ENCODE measurements at places on chromosomes 7 and 10.

DNA sequence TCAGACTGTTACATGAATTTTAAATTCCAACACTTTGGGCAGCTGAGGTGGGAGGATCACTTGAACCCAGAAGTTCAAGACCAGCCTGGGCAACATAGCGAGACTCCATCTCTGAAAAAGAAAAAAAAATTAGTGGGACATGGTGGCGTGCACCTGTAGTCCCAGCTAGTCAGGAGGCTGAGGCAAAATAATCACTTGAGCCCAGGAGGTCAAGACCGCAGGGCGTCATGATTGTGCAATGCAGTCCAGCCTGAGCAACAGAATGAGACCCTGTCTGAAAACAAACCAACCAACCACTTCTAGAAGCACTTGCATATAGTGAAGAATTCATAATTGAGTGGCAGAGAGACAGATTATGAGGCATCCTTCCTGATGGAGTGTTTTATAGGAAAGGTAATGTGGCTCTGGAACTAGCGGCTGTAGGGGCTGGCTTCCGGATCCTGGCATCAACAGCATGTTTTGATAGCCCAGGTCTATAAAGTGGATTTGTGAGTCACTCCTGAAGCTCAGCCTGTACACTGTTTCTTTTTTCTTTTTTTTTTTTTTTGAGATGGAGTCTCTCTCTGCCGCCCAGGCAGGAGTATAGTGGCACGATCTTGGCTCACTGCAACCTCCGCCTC lies 40.3 kb upstream of the RSBN1L start:
- no peaks in the 10 kb centered on the region for H3K27me3 ChIP-seq
- no peak overlapping the region for H3K27ac ChIP-seq
- no peak overlapping the region for H3K4me3 ChIP-seq
- peaks cover 4% of the 10 kb centered on the region for H3K4me1 ChIP-seq
- H3K36me3 ChIP-seq: peaks cover 4% of the 10 kb centered on the region

DNA sequence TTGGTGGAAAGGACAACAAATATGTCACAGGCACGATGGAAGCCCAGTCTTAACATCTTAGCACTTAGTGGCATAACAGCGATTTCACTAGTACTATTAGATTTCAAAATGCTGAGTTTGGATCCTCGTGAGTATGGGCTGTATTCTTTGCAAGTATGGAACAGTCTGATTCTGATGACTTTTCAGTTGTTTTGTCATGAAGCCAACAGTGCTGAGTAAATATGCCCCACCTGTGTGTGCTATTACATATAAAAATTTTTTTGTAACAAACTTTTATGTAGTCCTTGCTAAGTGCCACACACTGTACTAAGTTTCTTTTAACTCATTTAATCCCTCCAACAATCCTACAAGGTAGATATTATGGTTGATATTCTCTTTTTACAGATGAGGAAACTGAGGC lies 30.8 kb downstream of the MTURN start:
- H3K4me1 ChIP-seq: peaks cover 60% of the 10 kb centered on the region
- peak overlapping the region; percentile 92 for H3K27ac ChIP-seq
- H3K4me3 ChIP-seq: peak overlapping the region; percentile 48
- no peak for DNase-seq
- no peaks in the 10 kb centered on the region for H3K27me3 ChIP-seq

- peaks cover 7% of the 10 kb centered on the region for H3K4me1 ChIP-seq
- no peak for DNase-seq
- H3K4me3 ChIP-seq: no peak overlapping the region
- no peaks in the 10 kb centered on the region for H3K36me3 ChIP-seq
- H3K27me3 ChIP-seq: no peaks in the 10 kb centered on the region
- H3K27ac ChIP-seq: no peak overlapping the region
Observed at GRCh38 chr7:40455485-40455884, 320.7 kb downstream of the SUGCT start.

- H3K27ac ChIP-seq: no peak overlapping the region
- no peak overlapping the region for H3K4me3 ChIP-seq
- H3K36me3 ChIP-seq: no peaks in the 10 kb centered on the region
- DNase-seq: no peak
- H3K27me3 ChIP-seq: no peaks in the 10 kb centered on the region
- no peaks in the 10 kb centered on the region for H3K4me1 ChIP-seq
Observed at GRCh38 chr10:63030536-63030935, 102.6 kb upstream of the NRBF2 start.

DNA sequence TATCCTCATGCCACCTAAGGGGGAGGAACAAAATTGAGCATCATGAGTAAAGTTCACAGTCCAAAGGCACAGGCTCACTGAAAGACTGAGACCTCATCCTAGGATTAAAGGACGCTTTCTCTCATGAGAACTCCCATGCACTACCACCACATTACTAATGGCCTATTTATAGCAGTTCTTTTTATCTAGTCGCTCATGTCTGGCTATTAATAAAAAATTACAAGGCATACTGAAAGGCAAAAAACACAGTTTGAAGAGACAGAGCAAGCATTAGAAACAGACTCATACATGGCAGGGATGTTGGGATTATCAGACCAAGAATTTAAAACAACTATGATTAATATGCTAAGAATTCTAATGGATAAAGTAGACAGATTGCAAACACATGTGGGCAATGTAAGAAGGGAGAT lies 46.0 kb upstream of the CDK13 start:
- no peak overlapping the region for H3K4me3 ChIP-seq
- peaks cover under 1% of the 10 kb centered on the region for H3K27me3 ChIP-seq
- H3K4me1 ChIP-seq: no peaks in the 10 kb centered on the region
- H3K36me3 ChIP-seq: no peaks in the 10 kb centered on the region
- DNase-seq: no peak

DNA sequence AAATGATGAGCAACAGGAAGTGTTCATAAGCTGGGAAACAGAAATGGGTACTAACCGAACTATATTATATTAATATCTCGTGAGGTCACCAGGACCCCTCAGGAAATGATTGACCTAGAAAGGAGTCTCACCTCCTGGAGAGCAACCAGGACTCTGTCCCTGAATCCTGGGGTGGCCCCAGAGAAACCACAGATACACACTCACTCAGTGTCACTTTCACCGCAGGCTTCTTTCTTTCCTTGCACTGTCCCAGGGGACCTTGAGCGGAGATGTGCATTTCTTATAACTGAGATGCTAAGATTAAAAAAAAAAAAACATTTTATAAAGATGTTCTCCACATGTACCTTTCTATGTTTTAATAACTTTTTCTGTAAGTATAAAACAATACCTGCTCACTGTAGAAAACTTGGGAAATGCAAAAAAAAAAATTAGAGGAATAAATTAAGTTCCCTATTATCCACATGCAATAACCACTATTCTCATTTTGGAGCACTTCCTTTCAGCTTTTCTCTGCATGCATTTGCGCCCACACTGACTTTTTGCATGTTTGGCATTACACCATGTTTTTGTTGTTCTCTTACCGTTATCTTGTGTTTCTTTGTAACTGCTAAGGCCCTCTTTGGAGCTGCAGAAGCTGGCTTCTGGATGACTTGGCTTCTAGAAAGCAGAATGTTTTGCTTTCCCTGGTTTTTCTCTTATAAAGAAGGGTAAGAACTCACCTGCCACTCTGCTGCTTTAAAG lies 15.0 kb downstream of the NOD1 start:
- peaks cover 43% of the 10 kb centered on the region for H3K4me1 ChIP-seq
- DNase-seq: no peak
- no peaks in the 10 kb centered on the region for H3K27me3 ChIP-seq

DNA sequence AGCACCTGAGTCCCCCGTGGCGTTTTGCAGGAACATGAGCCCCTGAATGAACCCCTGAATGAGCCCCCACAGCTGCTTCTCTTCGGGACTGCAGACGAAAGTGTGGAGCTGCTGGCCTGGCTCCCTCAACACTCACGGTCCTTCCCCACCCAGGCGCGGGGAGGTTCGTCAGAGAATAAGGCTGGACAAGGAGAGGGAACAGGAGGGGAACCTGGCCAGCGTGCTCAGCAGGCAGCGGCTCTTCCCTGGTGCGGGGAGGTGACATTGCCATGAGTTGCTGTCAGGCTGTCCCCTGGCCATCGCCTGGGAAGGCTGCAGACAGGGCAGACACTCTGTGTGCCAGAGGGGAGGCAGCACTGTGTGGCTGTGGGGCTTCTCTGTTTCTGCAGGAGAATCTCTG lies 80.9 kb upstream of the SHH start:
- H3K4me3 ChIP-seq: no peak overlapping the region
- no peak for DNase-seq
- no peaks in the 10 kb centered on the region for H3K36me3 ChIP-seq

GRCh38 chr7:111329367-111330234 lies 232.7 kb downstream of the IMMP2L start:
- H3K27me3 ChIP-seq: no peaks in the 10 kb centered on the region
- no peak overlapping the region for H3K4me3 ChIP-seq
- H3K27ac ChIP-seq: no peak overlapping the region
- H3K4me1 ChIP-seq: no peaks in the 10 kb centered on the region

GRCh38 chr10:395665-396064 lies 260.4 kb downstream of the ZMYND11 start:
- H3K36me3 ChIP-seq: peaks cover 9% of the 10 kb centered on the region
- no peak overlapping the region for H3K4me3 ChIP-seq
- peak; percentile 45 for DNase-seq
- H3K27ac ChIP-seq: no peak overlapping the region
- no peaks in the 10 kb centered on the region for H3K27me3 ChIP-seq
- H3K4me1 ChIP-seq: peaks cover 4% of the 10 kb centered on the region

DNA sequence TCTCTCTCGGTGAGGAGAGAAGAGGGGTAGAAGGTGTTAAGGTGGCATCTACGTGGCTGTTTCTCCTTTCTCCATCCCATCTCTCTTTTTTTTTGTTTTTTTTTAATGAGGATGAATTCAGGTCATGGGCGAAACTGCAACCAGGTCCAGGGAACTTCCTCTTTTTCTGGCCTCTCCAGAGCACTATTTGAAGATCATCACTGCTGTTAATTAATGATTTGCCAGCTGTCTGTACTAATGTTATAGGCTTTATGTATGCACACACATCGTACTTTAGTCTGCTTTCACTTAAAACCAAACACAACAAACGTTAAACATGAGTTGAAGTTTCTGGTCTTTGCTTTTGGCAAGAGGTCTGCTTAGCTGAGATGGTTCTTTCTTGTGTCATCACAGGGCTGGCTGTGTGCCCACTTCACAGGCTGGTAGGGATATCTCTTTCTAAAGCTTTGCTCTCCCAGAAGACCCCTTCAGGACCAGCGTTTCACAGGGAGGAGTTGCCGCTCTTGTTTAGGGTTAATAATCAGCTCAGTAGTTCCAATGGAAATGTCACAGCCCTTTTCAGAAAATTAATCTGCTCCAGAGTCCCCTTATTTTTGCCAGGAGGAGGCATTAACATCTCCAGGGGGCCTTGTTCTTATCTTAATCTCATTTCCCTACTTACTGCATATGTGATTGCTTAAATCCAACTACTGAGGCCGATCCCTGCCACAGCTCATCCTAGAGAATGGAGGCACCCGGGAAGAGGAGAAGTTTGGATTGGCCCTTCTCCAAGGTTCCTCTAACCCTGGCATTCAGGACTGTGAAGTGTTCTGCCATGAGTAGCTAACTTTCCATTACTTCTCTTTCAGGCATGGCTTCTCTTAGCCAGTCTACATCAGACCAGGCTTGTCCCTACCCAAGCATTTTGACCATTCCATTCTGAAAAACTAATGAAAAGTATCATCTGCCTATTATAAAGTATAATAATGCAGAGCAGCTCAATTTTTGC lies 273.9 kb upstream of the NFE2L3 start:
- no peak overlapping the region for H3K4me3 ChIP-seq
- no peaks in the 10 kb centered on the region for H3K36me3 ChIP-seq
- DNase-seq: no peak
- H3K27ac ChIP-seq: no peak overlapping the region
- no peaks in the 10 kb centered on the region for H3K4me1 ChIP-seq

DNA sequence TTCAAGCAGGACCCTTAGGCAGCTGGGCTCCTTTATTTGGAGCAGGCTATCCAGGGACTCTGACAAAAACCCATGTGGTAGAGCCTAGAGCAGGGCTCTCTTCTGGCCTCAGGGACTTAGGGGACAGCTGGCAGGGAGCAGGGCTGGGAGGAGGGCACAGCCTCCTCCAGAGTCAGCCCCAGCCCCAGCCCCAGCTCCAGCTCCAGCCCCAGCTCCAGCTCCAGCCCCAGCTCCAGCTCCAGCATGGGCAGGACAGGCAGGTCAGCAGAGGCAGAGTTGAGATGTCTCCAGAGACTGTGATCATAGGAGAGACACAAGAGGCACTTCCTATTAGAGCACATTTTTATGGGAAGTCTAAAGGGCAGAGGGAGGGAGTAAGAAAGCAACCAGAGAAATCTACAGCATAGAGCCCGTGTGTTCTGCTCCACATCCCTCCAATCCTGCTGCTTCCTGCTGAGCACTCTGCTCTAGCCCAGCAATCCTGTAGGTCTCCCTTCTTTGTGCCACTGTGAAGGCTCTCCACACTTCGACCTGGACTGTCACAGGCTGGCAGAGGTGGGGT lies 13.3 kb upstream of the C10orf53 start:
- H3K4me3 ChIP-seq: no peak overlapping the region
- H3K27ac ChIP-seq: no peak overlapping the region
- H3K36me3 ChIP-seq: no peaks in the 10 kb centered on the region
- peaks cover 65% of the 10 kb centered on the region for H3K27me3 ChIP-seq

- peaks cover 10% of the 10 kb centered on the region for H3K27me3 ChIP-seq
- peaks cover 3% of the 10 kb centered on the region for H3K36me3 ChIP-seq
- no peaks in the 10 kb centered on the region for H3K4me1 ChIP-seq
- no peak overlapping the region for H3K27ac ChIP-seq
Observed at GRCh38 chr10:11243425-11244222, 226.0 kb downstream of the CELF2 start.

DNA sequence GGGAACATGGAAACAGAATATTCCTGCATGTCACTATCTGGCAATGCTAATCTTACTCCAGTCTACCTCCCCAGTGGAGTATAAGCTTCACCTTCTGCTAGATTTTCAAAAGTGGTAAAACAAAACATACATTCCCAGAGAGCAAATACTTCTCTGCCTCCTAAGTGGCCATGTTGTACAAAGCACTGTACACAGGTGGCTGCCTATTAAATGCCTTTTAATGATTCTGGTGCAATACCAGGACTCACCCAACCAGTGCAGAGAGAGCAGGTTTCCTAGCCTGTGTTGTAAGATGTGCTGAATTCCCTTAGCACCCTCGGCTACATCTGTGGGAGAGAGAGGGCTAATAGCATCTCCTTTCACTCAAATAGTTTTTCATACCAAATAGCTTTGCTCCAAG lies 684.3 kb upstream of the NRP1 start:
- H3K27ac ChIP-seq: no peak overlapping the region
- no peak overlapping the region for H3K4me3 ChIP-seq
- peaks cover 5% of the 10 kb centered on the region for H3K4me1 ChIP-seq
- DNase-seq: no peak

GRCh38 chr7:20607216-20607615 lies 8.3 kb upstream of the ABCB5 start:
- no peak overlapping the region for H3K4me3 ChIP-seq
- no peaks in the 10 kb centered on the region for H3K4me1 ChIP-seq
- no peak for DNase-seq
- H3K36me3 ChIP-seq: no peaks in the 10 kb centered on the region
- peaks cover 3% of the 10 kb centered on the region for H3K27me3 ChIP-seq

GRCh38 chr10:10526846-10527245 lies 490.8 kb upstream of the CELF2 start:
- no peaks in the 10 kb centered on the region for H3K36me3 ChIP-seq
- no peaks in the 10 kb centered on the region for H3K4me1 ChIP-seq
- no peaks in the 10 kb centered on the region for H3K27me3 ChIP-seq
- H3K4me3 ChIP-seq: no peak overlapping the region
- no peak for DNase-seq

GRCh38 chr10:47340608-47341170 lies 7.5 kb upstream of the RBP3 start:
- peak overlapping the region; percentile 33 for H3K27ac ChIP-seq
